ENCODE measurements at places on chromosomes 7 and 10. TPM values are rescaled to one million over a fixed set of nuclear protein-coding genes. Genes with fewer than 3 reads are reported as not detected.

- no peak for DNase-seq
Measured at GRCh38 chr7:153381275-153382040, 621.9 kb downstream of the ACTR3B start.

The DPP6 gene
- not detected for total RNA-seq

The SEMA3E gene
- total RNA-seq = not detected

The FAM25A gene
- total RNA-seq = not detected

DNA sequence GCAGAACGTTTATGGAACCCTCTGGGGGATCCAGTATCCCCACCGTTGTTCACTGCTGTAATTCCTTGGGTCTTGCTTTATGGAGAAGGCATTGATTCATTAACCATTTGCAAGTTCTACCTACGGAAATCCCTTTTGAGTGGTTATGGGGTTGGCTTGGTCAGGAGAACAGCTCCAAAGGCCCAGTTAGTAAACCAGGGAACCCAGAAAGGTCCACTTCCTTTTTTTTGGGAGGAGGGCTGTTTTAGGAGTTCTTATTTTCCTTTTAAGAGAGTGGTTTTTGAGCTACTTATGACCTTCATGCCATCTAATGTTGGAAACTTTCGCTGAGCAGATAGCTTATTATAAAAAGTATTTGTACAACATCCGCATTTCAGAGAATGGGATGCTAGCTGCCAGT is 1.3 kb downstream of the POR start:
- DNase-seq = no peak

DNA sequence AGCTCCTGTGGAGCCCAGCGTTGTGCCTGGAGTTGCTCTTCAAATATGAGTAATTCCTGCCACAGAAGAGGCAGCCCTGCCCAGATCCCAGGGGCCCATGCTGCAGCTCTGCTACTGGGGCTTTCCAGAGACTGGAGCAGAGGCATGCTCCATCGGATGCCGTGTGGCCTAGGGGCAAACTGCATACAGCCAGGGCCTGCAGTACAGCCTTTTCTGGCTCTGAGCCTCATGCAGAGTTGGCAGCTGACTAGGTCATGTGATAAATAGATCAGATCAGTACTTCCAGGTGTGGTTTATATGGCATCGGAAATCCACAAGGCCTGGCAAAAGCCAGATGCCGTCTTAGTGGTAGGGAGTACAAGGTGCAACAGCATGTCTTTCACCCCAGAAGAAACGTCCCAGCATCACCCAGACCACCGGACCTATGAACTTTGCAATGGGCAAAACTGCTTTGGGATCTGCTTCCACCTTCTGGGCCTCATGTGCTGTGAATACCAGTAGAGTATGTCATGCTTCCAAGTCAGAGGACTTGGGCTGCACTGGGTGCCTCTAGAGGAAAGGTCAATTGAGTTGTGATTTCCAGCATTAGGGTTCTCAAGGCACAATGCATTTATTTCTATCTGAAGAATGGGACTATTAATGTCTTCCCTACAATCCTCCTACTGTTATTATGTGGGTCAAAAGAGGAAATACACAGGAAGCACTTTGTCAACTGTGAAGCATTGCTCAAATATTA is 250.7 kb upstream of the ZNF32 start:
- no peak for DNase-seq

- no peak for DNase-seq
Measured at GRCh38 chr10:23413629-23414089, 25.2 kb upstream of the OTUD1 start.

The CFAP43 gene
- not detected for total RNA-seq

The TLX1 gene
- total RNA-seq = not detected

The NUDT13 gene
- 3.5 TPM for total RNA-seq

- no peak for DNase-seq
Measured at GRCh38 chr10:32938554-32939061, 19.4 kb downstream of the ITGB1 start.

GRCh38 chr7:7651479-7651878 is 10.9 kb downstream of the UMAD1 start:
- DNase-seq = no peak

The RARRES2 gene
- not detected for total RNA-seq

The TMEM140 gene
- 20.4 TPM for total RNA-seq

GRCh38 chr7:8931906-8932646 is 498.7 kb downstream of the NXPH1 start:
- DNase-seq = no peak

DNA sequence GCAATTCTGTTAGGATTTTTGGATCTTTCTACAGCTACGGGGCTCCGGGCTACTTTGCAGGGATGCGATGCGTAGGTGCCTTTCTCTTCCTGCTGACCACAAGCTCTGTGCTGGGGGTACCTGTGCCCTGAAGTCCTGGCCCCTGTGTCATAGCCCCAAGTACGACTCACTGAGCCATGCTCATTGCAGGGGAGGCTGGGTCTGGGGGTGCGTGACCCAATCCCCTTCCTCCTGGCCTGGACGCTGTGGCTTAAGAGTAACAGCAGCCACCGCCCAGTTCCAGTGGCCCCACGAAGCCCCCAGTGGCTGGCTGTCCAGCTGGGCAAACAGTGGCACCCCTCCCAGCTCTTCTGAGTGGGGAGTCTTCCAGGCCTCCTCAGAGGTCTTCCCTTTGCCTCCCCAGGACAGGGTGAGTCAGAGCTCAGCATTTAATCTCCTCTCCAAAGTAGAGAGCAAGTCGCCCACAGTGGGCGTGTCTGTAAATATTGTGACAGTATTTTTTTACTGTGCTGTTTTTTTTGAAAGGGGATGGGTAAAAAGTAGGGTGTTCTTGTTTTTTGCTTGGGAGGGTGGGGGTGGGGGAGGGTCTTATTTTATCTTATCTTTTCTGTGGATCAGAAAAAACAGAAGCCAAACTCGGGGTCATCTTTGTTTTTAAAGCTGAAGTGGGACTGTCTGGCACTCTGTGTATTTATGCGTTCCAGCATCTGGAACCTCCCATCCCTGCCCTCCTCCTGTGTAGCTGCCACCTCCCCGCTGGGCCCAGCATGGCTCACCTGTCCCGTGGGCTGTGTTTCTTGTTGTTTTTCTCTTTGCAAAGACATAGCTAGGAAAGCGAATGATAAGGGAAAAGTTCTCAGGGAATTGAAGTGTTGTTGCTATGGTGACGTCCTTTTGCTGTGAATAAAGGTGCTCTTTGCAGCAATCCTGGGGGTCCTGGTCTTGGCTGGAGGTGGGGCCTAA is 8.2 kb downstream of the LFNG start:
- DNase-seq = peak; percentile 0

The MRPL32 gene
- 54.4 TPM for total RNA-seq

GRCh38 chr7:43516581-43517342 is 66.1 kb upstream of the STK17A start:
- DNase-seq = no peak

DNA sequence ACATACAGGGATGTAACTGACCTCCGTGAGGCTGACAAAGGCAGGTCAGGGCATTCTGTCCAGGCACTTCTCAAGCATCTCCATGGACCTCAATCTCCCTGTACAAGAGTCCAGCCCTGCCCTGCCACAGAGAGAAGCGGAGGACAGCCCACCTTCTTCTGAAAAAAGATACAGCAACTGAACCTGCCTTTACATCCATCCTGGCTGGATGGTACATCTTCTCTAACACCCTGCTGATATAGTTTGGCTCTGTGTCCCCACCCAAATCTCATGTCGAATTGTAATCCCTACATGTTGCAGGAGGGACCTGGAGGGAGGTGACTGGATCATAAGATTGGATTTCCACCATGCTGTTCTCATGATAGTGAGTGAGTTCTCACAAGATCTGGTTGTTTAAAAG is 40.5 kb upstream of the KCNMA1 start:
- DNase-seq = no peak

- peak; percentile 58 for DNase-seq
Measured at GRCh38 chr7:151008511-151009323, 15.6 kb downstream of the ATG9B start.

DNA sequence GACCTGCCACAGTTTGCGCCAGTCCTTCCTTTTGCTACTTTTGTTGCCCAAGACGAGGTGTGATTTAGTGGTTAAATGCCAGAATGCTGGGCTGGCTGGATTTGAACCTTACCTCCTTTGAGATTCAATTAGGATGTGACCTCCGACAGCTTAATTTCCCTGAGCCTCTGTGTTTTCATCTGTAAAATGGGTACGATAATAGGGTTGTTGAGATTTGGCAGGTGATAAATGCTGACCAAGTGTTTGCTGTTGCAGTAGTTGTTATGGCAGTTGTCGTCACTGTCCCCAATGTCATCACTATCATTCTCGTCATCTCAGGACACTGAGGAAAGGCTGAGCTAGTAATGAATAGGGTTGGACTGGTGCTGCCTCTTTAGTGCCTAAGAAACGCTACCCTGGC is 61.1 kb downstream of the GRK5 start:
- DNase-seq = no peak

The IRF5 gene
- 2.8 TPM for total RNA-seq

DNA sequence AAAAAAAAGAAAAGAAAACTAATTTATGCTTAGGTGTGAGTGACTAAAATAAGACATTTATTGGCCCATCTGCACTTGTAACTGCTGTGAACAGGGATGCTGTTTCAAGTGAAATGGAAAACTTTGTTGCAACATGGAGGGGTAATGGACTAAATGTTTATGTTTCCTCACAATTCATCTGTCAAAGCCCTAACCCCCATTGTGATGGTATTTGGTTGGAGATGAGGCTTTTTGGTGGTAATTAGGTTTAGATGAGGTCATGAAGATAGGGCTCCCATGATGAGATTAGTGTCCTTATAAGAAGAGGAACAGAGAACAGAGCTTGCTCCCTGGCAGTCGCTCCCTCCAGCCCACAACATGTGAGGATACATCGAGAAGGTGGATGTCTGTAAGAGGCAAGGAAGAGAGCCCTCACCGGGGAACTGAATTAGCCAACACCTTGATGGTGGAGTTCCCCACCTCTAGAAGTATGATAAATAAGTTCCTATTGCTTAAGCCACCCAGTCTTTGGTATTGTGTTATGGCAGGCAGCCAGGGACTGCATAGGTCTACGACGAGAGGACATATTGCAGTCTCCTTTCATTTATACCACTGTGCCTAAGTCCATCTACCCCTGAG is 28.6 kb upstream of the VCL start:
- DNase-seq = no peak

The STOX1 gene
- 0.76 TPM for total RNA-seq

- no peak for DNase-seq
Measured at GRCh38 chr10:58157076-58157766, 110.5 kb downstream of the IPMK start.

The ATG9B gene
- 46.6 TPM for total RNA-seq

DNA sequence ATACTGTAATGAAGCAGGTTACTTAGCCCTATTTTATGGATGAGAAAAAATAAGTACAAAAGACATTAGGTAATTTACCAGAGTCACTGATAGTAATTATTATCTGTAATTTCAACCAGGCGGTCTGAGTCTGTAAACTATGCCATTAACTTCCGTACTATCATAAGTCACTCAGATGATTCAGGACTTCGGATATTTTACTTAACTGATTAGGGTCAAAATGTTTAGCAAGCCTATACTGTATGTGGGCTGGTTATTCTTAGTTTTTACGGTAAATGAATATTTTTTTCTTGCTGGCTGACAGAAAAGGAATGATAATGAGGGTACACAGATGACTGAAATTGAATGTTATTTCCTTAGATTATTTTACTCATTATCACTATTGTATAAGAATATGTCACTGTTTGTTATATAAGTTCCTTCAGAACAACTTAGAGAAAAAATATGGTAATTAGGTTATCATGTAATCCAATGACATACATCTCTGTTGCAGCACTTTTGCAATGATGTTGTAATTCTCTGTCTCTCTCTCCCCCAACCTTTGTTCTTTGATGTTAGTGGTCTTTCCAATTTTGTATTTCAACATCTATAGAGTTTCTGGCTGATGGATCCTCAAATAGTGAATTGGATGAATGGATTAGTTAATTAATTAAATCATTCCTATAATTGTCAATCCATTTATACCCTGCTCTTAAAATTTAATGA is 165.6 kb downstream of the ZEB1 start:
- no peak for DNase-seq

DNA sequence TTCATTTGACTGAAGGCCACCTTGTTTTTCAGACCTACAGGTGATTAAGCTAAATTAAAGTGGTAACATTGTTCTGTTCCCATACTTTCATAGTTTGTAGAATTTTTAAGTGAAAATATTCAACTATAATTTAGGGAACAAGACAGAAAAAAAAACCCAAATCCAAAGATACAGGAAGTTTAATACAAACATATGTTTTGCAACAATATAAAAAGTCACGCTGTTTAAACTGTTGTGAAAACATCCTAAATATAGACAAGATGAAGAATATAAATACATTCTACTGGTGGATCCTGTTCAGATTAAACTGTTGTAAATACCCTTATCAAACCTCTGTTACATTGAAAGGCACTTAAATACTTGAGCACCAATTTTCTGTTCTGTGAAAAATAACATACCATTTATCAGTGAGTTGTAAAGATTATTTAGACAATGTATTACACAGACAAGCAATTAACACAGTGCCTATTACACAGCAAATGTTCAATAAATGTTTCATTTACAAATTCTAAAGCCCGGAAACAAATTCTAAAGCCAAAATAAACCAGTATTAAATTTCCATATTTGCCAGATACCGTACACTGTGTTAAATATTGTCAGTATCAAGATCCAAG is 14.2 kb downstream of the ASZ1 start:
- DNase-seq = no peak

DNA sequence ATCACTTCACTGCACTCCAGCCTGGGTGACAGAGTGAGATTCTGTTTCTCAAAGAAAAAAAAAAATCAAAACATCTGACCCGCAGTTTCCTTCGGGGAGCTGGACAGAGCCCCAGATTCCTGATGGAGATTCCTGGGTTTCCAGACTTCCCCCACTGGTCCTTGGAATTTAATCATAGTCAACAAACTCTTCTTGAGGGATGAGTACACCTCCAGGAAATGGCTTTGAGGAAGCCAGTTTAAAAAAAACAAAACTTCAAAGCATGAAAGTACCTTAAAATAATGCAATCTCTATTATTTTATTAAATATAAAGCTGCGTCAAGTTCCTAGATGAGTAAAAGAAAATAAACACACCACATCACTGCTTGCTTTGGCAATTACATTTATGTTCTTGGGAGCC is 1.2 kb upstream of the MAD1L1 start:
- no peak for DNase-seq
